Stimulated activated CD4-positive, alpha-beta T cell treated with anti-CD3 and anti-CD28 coated beads, Interleukin-1b, Interleukin-23, amount 100 ng/mL, for 1 hour (primary cell): ENCODE measurements at places on chromosomes 1 and 21.

GRCh38 chr1:20891091-20891490, 104.0 kb upstream of the HP1BP3 start:
- DNase-seq, result no peak

GRCh38 chr1:112006416-112007025, 17.1 kb upstream of the KCND3 start:
- DNase-seq, result no peak

- DNase-seq, result no peak
Observed at GRCh38 chr1:101408212-101409042, 171.6 kb downstream of the S1PR1 start.

DNA sequence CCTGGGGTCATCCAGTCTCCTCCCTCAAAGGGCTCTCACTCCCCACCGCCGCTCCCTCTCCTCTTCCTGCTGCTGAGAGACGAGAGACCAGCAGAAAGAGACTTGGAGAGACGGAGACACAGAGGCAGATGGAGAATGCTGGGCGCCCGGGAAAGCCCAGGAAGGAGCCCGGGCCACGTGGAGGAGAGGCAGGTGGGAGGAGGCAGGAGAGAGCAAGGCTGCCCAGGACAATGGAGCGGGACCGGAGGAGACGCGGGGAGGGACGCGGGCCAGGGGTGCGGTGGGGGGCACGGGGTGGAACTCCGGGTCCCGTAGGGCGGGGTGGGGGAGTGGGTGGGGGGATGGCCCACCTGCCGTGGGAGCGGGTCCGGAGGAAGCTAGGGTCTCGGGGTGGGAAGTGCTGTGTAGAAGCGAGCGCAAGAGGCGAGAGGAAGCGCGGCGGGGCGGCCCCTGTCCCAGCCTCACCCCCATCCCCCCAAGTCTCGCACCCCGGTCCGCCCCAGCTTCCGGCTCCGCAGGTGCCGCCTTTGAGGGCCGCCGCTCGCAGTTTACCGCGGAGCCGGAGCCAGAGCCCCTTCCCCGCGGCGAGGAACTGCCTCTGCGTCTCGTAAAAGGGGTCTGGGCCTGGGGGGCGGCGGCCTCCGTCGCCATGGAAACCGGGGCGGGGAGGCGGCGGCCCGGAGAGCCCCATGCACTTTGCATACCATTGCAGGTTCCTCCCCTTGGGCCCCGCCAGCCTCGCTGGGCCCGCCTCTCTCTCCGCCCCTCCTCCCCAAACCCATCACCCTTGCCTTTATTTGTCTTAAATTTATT, 11.7 kb upstream of the EPHA2 start:
- DNase-seq, result peak; percentile 41

- DNase-seq, result no peak
Observed at GRCh38 chr21:31901315-31901714, 28.5 kb downstream of the HUNK start.

GRCh38 chr1:226723657-226724532, 15.2 kb downstream of the ITPKB start:
- no peak for DNase-seq

DNA sequence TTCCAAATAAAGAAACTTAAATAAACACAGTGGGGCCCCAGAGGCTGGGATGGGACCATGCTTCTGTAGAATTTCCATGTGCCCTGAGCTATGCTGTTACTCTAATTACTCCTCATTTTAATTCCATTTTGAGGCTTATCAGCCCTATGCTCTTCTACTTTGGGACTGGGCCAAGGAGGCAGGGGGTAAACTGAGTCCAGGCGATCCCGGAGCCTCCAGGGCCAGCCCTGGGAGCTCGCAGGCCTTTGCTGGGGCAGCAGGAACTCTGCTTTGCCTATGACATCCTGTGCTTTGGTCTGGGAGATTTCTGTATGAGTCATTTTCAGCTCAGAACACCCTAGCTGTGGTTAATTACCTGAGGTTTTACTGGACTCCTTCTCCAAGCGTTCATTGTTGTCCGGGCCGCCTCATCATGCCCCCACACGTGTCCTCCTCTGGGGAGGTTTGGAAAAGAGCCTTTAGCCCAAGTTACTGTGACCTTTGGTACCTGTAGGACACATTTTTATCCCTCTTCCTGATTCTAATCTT, 95.7 kb downstream of the RHOU start:
- DNase-seq, result no peak

DNA sequence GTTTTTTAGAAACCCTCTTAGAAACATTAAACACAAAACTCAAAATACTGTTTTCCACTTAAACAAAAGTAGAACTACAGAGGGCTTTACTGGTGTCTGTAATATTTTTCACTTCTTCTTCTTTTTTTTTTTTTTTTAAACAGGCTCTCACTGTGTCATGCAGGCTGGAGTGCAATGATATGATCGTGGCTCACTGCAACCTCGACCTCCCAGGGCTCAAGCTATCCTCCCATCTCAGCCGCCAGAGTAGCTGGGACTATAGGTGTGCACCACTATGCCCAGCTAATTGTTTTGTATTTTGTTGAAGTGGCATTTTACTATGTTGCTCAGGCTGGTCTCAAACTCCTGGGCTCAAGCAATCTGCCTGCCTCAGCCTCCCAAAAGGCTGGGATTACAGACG, 194.8 kb downstream of the DAB1 start:
- DNase-seq, result no peak

GRCh38 chr1:42336978-42337377, 1.9 kb upstream of the FOXJ3 start:
- no peak for DNase-seq

DNA sequence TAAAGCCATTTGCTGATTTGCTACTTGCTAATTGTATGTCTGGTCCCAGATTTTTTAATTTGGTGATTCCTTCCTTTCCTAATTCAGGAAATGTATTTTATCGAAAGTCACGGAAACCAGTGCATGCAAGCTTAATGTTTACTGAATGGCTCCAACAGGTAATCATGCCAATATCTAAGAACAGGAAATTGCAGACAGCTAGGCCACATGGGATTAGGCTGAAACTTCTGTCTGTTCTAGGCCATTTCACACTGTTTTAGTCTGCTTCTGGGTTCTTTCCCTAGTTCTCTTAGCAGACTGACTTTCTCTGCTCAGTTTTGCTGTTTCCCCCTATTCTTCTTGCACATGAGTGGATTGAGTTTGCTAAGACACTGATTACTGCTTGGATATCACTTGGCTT, 111.4 kb downstream of the NTNG1 start:
- no peak for DNase-seq

- DNase-seq, result no peak
Observed at GRCh38 chr1:10724511-10724910, 71.9 kb downstream of the CASZ1 start.

GRCh38 chr1:230809256-230809990, 58.9 kb downstream of the C1orf198 start:
- DNase-seq, result no peak

DNA sequence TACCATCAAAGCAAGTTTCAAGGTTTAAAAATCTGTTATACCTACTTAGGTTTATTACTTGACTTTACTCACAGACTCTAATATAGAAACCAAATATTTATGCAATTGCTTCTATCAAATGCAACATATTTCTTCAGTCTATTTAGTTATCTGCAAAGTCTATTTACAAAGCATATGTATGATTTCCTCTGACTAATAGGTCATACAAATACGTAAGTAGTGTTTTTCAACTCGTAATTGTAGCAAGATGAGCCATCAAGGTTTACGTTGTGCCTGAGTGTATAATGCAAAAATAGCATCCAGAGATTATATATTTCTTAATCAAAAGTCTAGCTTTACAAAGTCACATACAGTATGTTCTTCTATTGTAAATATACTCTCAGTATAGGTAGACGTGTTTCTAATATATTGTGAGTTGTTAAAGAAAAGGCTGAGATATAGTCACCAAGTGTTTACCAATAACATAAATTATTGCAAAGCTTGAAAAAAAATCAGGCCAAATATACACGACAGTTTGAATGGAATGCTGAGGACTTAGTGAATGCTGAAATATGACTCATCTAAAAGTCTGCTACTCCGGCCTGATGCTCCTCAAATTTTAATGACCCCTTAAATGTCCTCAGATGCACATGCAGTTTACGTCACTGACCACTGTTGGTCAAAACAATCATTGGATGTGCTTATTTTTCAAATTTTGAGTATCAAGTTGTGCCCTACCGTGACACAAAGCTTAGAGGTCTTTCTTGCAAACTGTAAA, 48.4 kb downstream of the ADAMTS5 start:
- no peak for DNase-seq

DNA sequence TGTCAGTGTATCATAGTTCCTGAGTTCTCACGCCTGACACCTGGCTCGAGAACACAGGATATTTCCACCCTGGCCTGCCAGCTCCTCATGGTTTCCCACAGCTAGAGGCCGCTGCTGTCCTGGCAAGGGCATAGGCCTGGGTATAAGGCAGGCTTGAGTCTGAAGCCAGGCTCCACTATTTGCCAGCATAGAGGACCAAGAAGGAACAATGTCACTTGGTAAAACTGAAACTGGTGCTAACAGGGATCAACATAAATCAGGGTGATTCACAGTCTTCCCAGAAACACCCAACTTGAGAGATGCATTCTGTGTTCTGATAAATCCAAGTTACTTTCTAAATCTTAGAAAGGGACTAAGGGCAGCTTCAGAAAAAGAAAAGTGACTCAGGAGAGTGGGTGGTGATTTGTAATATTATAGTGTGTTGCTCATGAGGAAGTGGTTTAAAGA, 6.9 kb upstream of the S100A2 start:
- no peak for DNase-seq

GRCh38 chr1:11311816-11312755, 39.1 kb downstream of the UBIAD1 start:
- no peak for DNase-seq

DNA sequence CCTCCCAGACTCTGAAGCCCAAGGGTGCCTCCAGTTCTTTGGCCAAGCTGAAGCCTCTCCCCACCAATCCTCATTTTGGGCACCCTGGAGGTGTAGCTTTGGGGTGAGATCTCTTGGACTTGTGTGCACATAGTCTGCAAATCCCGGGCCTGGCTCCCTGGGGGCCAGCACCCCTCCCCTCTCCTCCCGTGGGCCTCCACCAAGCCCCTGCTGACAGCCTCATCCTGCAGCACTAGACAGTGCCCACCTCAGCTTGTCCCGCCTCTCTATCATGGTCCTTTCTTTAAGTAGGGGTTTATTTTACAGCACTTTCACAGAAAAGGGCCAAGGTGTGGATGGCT, 3.2 kb downstream of the GJC2 start:
- DNase-seq, result no peak

DNA sequence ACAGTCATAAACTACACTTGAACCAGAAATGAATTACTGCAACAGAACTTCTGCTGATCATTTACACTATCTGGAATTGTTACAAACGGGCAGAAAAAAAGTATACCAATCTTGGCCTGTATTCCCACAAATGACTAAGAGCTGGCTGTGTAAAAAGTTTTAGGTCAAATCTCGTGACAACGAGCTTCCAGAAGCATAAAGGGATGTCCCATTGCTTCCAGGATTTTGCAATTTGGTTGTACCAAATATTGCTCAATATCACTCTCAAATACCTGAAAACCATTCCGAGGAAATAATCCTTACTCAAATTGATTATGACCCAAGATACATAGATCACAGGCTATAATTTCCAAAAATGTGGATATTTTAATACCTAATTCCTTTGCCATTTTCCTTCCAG, 175.6 kb downstream of the TBX15 start:
- DNase-seq, result no peak

DNA sequence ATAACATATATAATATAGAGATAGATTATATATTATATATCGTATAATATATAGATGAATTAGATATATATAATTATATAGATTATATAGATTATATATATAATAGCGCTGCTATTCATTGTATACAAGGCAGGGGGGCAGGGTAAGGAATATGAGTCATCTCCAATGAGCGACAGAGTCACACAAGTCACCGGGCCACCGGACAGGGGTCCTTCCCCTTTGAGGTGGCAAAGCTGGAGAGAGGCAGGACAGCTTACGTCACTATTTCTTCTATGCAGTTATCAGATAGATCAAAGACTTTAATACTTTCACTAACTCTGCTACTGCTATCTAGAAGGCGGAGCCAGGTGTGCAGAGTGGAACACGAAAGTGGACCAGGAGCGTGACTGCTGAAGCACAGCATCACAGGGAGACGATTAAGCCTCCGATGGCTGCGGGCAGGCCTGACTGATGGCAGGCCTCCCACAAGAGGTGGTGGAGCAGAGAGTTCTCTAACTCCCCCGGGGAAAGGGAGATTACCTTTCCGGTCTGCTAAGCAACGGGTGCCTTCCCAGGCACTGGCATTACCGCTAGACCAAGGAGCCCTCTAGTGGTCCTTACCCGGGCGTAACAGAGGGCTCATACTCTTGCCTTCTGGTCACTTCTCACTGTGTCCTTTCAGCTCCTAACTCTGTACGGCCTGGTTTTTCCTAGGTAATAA, 2154.7 kb downstream of the MRPL39 start:
- DNase-seq, result no peak

DNA sequence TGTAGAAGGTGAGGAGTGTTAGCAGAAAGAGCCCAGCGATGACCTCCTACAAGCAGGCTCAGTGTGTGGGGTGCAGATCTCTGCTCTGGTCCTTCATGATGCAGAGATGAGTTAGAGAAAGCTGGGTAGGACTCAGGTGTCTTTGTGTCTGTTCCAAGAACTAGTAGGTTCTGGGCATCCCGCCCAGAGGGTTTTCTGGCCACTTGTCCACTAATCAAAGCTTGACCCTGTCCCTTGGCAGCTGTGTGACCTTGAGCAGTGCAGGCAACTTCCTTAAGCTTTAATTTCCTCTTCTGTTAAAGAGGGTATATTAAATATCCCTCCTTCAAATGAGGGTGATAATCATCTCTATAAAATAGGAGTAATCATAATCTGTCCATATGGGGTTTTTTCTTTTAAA, 54.7 kb upstream of the WNT4 start:
- DNase-seq, result no peak

DNA sequence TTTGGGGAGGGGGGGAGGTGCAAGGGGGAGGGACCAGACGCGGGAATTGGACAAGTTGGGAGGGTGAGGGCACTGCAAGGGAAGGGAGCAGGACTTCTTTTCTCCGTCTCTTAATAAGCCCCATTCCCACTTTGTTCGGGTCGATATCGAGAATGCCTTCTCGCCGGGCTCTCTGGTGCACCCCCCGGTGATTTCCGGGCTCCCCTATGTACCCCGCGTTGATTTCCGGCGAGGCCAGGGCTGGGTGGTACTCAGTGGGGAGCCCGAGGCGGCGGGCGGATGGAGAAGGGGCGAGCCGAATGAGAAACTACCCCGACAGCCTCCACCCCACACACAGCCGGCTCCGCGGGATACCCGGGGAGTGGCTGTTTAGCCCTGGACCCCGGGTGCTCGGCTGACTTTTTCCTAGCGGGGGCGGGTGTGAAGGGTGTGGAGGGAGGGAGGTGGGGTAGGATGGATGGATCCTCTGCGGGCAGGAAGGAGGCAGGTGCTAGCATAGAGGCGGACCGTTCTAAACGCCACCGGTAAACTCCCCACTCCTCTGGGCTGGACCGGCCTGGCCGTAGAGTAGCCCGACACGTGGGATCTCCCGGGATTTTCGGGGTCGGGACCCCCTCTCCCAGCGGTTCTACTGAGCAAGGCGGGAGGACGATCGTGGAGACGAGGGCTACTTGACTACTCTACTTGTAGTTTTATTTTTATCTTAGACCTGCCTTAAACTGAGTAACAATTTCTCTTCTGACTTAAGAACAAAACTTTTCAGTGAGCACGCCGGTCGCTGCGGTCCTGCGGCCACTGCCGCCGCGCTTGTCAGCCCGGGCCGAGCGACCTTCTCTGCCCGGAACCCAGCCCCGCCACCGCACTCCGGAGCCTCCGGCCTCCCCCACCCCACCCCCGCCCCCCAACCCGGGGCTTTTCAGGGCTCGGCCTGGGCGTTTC, 1.0 kb downstream of the RNF220 start:
- DNase-seq, result no peak
